ENCODE measurements at places on chromosomes 12 and 14. TPM values are rescaled to one million over a fixed set of nuclear protein-coding genes. Genes with fewer than 3 reads are reported as not detected.

The ALG10 gene
- total RNA-seq = 19.4 TPM

GRCh38 chr14:21070610-21071224 lies 613 bp downstream of the ARHGEF40 start:
- H3K36me3 ChIP-seq = no peaks in the 10 kb centered on the region
- H3K4me1 ChIP-seq = peaks cover 33% of the 10 kb centered on the region
- peak overlapping the region; percentile 60 for H3K4me3 ChIP-seq
- H3K27me3 ChIP-seq = peaks cover 53% of the 10 kb centered on the region

GRCh38 chr14:69244946-69245345 lies 15.0 kb upstream of the GALNT16 start:
- no peak for DNase-seq
- H3K4me3 ChIP-seq = no peak overlapping the region

The PRB2 gene
- not detected for total RNA-seq

The BDKRB2 gene
- total RNA-seq = 0.12 TPM

The KRT77 gene
- not detected for total RNA-seq

DNA sequence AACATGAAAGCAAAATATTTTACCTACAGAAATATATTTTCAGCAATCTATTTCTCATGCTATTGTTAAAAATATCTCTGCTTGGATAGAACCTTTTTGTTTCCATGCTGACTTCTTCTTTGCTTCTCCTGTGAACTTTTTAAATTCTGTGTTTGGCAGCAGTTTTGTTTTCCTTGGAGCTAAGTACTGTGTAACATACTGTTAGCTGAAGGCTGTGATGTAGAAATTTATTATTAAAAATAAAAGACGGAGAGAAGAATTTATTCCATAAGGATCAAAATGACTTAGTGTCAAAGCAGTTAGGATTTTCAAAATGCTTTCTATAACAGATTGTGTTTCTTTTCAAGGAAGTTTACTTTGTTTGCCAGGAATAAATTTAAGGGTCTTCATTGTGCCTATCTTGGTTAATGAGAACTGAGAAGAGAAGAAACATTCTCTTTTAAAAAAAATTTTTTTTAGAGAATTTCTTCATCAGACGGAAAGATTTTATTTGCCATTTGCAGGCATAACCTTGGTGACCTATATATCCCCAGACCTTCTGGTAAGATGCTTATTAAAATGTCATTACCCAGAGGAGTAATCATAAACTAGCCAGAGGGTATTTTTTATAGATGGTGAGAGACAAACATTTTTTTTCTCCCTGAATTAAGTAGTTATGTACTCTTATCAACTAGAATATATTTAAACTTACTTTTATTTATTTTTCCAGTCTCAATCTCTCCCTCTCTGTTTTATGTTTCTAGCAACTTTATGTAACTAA lies 147.1 kb upstream of the SLCO1C1 start:
- DNase-seq = no peak
- no peaks in the 10 kb centered on the region for H3K4me1 ChIP-seq
- H3K36me3 ChIP-seq = no peaks in the 10 kb centered on the region
- no peak overlapping the region for H3K4me3 ChIP-seq
- no peak overlapping the region for H3K27ac ChIP-seq

The TAS2R10 gene
- total RNA-seq = not detected

DNA sequence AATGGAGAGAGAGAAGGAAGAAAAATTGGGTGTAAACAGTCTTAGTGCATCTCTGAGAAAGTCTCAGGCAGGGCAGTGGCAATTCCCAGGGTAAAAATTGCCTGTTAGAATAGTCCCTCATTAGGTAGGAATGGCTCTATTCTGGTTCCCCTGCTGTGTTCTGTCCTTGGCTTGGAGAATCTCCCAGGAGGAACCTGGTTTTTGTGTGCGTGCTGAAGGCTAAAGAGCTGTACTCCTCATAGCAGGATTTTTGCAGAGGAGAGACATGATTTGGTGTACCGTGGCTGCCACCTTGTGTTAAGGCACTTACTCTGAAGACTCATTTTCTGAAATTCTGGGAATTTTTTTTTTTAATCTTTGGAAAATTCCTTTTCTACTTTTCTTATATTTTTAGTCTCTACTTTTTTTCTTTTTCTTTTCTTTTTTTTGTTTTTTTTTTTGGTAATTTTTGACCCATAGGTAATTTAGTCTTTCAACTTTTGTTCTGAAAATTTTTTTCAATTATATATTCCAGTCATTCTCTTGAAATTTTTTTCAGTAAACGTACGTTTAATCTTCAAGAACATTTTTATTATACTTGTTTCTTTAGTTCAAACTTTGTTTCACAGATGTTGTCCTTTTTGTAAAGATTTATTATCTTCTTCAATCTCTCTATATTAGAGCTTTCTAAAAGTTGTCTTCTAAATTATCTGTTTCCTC lies 63.8 kb downstream of the FBXO33 start:
- H3K27me3 ChIP-seq = no peaks in the 10 kb centered on the region
- DNase-seq = peak; percentile 47
- H3K4me1 ChIP-seq = no peaks in the 10 kb centered on the region
- no peak overlapping the region for H3K4me3 ChIP-seq
- peaks cover 30% of the 10 kb centered on the region for H3K36me3 ChIP-seq

GRCh38 chr12:107929436-107929835 lies 154.9 kb downstream of the ASCL4 start:
- no peaks in the 10 kb centered on the region for H3K4me1 ChIP-seq
- H3K4me3 ChIP-seq = no peak overlapping the region
- peaks cover 16% of the 10 kb centered on the region for H3K27me3 ChIP-seq
- DNase-seq = no peak
- H3K27ac ChIP-seq = no peak overlapping the region

- no peak overlapping the region for H3K27ac ChIP-seq
- no peak overlapping the region for H3K4me3 ChIP-seq
- no peaks in the 10 kb centered on the region for H3K36me3 ChIP-seq
- peaks cover 3% of the 10 kb centered on the region for H3K27me3 ChIP-seq
Observed at GRCh38 chr12:65313719-65314317, 35.3 kb downstream of the MSRB3 start.

DNA sequence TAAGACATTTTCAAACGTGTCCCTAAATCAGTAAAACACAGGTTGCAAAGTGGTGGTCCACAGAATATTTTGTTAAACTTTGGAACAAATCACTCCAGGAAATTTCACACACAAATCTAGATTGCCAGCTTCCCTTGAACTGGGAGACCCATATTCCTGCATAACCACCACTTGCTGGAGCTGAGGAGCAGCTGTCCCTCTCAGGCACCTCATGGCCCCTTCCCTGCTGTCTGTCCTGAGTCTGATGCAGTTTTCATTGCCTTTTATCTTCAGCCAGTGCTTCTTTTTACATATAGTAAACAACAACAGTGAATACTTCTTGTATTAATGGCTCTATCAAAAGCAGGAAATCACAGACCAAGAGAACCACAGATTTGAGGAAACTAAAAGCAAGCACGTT lies 289.3 kb downstream of the MED13L start:
- no peak overlapping the region for H3K4me3 ChIP-seq
- H3K27me3 ChIP-seq = no peaks in the 10 kb centered on the region
- no peak for DNase-seq

The LYZ gene
- not detected for total RNA-seq

DNA sequence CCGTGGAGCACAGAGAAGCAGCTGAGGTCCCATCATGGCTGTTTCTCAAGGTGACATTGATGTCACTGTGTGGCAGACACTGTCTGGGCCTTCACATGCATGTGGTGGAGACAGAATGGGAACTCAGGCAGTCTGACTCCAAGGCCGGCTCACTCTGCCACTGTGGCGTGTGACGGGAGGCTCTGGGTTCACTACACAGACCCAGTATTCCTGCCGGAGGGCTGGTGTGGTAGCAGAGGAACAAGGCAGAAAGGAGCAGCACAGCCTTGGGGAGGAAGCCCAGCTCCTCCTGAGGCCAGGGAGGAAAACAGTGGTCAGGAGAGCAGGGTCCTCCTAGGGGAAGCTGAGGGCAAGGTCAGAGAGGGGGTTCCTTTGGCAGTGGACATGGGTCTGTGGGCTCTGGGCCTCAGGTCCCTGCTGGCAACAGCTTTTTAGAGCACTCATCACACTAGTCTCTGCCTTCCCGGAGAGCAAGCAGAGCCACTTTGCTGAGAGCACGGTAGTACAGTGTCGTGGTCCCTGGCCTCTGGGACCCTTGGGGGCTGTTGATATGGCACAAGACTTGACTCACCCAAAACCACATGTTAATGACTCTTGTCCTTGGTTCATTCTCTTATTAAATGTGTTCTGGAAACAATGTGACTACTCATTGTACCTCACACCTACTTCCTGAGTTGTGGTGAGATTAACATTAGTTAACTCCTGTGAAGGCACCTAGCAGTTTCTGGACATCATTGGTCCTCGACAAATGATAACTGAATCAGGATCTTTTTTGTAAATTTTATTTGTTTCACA lies 21.3 kb downstream of the DCAF4 start:
- peaks cover 18% of the 10 kb centered on the region for H3K36me3 ChIP-seq
- H3K4me3 ChIP-seq = no peak overlapping the region
- H3K4me1 ChIP-seq = no peaks in the 10 kb centered on the region
- no peak overlapping the region for H3K27ac ChIP-seq

GRCh38 chr14:99579120-99579836 lies 24.7 kb downstream of the CCDC85C start:
- no peaks in the 10 kb centered on the region for H3K27me3 ChIP-seq
- H3K36me3 ChIP-seq = no peaks in the 10 kb centered on the region
- no peak overlapping the region for H3K4me3 ChIP-seq
- H3K4me1 ChIP-seq = peaks cover 2% of the 10 kb centered on the region
- no peak for DNase-seq
- no peak overlapping the region for H3K27ac ChIP-seq

DNA sequence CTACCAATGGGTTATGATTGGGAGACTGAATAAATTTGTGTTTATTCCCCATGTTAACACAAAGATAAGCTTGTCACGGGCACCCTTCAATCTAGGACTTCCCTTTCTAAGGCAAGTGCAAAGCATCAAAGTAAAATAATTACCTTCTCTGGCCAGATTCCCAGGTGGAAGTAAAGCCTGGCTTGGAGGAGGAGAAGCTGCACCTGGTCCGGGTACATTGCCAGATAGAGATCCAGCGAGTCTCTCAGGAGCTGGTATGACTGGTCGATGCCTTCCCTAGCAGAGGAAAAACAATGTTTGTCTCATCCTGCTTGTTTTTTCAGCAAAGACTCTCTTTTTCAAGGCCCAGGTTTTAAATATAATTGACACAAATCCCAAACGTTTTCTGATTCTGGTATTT lies 24.9 kb downstream of the FBXO21 start:
- H3K4me1 ChIP-seq = no peaks in the 10 kb centered on the region
- H3K36me3 ChIP-seq = peaks cover 47% of the 10 kb centered on the region
- no peaks in the 10 kb centered on the region for H3K27me3 ChIP-seq
- no peak for DNase-seq

GRCh38 chr14:61174441-61174891 lies 106.7 kb downstream of the TMEM30B start:
- H3K27me3 ChIP-seq = peaks cover 6% of the 10 kb centered on the region
- DNase-seq = peak; percentile 12
- peak overlapping the region; percentile 61 for H3K27ac ChIP-seq
- H3K36me3 ChIP-seq = no peaks in the 10 kb centered on the region
- no peak overlapping the region for H3K4me3 ChIP-seq
- peaks cover 49% of the 10 kb centered on the region for H3K4me1 ChIP-seq

- H3K4me3 ChIP-seq = no peak overlapping the region
- H3K4me1 ChIP-seq = peaks cover 34% of the 10 kb centered on the region
- H3K27ac ChIP-seq = no peak overlapping the region
Observed at GRCh38 chr12:52245259-52245961, 12.4 kb downstream of the KRT7 start.

DNA sequence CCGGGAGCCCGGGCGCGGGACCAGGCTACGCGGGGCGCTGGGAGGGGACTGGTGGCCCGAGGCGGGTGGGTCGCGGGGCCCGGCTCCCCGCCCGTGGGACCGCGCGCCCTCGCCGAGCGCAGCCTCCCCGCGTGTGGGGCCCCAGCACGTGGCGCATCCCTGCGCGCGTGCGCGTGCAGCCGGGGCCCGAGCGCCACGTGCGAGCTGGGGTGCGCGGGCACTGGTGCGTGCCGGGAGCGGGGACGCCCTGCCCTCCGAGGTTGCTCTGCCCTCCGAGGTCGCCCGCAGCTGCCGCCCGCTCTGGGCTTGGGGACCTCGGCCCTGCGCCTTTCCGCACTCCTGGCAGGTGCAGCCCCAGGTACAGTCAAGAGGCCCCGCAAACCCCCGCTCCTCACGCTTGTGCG lies 365 bp upstream of the CCDC88C start:
- peak; percentile 67 for DNase-seq
- H3K36me3 ChIP-seq = peaks cover 32% of the 10 kb centered on the region
- peak overlapping the region; percentile 45 for H3K27ac ChIP-seq
- peak overlapping the region; percentile 50 for H3K4me3 ChIP-seq
- peaks cover 36% of the 10 kb centered on the region for H3K4me1 ChIP-seq

The BTG1 gene
- 144 TPM for total RNA-seq

- no peak overlapping the region for H3K27ac ChIP-seq
- H3K27me3 ChIP-seq = no peaks in the 10 kb centered on the region
Observed at GRCh38 chr14:68140076-68140741, 320.6 kb downstream of the RAD51B start.

DNA sequence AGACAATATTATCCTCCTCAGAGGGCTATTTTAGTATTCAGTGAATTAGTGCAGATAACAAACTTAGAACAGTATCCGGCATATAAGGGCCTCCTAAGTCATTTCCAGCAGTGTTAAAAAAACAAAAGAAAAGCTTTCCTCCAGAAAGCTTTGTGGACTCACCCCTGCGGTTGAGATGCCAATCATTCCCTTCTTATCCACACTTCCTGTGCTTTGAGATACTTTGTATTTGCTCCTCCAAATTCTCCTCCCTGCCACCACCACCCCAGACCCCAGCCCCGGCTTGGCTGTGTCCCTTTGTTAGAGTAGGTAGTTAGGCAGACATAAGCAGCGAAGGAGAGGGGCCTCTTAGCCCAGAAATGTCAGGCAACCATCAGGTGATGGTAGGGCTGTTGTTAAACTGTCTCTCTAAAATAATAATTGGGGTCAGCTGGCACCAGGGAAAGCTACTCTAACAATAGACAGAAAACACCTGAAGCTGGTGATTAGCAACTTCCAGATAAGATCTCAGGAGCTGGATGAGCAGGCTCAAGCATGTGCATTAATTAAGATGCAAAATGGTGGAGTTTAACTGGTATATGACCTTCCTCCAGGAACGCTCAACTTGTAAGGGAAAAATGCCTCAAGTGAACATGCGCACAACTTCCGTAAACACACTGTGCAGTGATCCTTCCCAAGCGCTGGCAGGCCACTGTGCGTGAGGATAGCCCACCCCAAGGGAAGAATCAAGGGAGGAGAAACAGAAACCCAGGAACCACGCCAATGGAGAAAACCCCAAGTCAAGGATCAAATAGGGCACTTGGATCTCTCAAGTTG lies 152.1 kb upstream of the EEA1 start:
- no peaks in the 10 kb centered on the region for H3K27me3 ChIP-seq
- DNase-seq = no peak
- no peaks in the 10 kb centered on the region for H3K4me1 ChIP-seq
- H3K27ac ChIP-seq = no peak overlapping the region
- H3K36me3 ChIP-seq = no peaks in the 10 kb centered on the region
- no peak overlapping the region for H3K4me3 ChIP-seq

GRCh38 chr14:54567224-54567638 lies 303 bp downstream of the SAMD4A start:
- no peak for DNase-seq
- H3K4me3 ChIP-seq = peak overlapping the region; percentile 91
- peaks cover 5% of the 10 kb centered on the region for H3K36me3 ChIP-seq
- peaks cover 7% of the 10 kb centered on the region for H3K27me3 ChIP-seq
- H3K27ac ChIP-seq = peak overlapping the region; percentile 72

GRCh38 chr14:96165493-96166436 lies 38.9 kb upstream of the BDKRB2 start:
- H3K36me3 ChIP-seq = no peaks in the 10 kb centered on the region
- no peak overlapping the region for H3K27ac ChIP-seq
- H3K4me3 ChIP-seq = no peak overlapping the region
- H3K4me1 ChIP-seq = no peaks in the 10 kb centered on the region

The ANKRD52 gene
- 37.0 TPM for total RNA-seq

The UBC gene
- 950 TPM for total RNA-seq

Data from activated CD4-positive, alpha-beta memory T cell treated with anti-CD3 and anti-CD28 coated beads for 36 hours (primary cell).